ENCODE measurements at places on chromosomes 2 and 18.

DNA sequence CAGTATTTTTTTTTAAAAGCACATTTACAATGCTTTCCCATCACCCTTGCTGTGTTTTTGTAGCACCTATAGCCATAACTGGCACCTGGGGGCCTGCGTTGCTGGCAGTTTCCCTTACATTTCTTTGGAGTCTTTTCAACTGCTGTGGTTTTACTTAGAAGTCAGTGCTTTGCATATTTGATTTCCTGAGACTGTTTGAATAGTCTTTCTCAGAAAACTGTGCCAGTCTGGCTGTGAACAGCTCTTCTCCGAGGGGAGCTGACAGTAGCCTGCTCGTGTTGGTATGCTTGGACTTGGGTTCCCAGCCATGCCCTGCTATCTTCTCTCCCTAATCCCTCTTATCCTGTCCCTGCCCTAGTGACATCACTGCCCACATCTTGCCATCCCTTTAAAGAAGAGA is 81.5 kb downstream of the DPP4 start:
- DNase-seq = no peak

DNA sequence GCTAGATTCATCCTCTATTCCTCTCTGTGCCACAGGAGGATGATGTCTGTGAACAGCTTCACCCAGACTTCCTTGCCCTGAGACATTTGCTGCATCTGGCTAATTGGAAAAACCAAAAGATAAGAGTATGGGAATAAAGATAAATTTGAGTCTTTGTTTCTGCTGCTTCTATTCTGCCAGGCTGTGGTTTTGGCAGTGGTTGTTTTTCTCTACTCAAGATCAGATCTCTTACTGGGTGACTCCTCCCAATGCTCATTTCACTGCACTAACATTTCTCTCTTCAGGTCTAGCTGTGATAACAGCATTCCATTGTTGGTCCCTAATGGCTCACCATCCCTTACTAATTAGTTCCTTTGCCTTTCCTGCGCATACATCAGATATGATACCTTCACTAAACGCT is 89.5 kb downstream of the CALCRL start:
- no peak for DNase-seq

DNA sequence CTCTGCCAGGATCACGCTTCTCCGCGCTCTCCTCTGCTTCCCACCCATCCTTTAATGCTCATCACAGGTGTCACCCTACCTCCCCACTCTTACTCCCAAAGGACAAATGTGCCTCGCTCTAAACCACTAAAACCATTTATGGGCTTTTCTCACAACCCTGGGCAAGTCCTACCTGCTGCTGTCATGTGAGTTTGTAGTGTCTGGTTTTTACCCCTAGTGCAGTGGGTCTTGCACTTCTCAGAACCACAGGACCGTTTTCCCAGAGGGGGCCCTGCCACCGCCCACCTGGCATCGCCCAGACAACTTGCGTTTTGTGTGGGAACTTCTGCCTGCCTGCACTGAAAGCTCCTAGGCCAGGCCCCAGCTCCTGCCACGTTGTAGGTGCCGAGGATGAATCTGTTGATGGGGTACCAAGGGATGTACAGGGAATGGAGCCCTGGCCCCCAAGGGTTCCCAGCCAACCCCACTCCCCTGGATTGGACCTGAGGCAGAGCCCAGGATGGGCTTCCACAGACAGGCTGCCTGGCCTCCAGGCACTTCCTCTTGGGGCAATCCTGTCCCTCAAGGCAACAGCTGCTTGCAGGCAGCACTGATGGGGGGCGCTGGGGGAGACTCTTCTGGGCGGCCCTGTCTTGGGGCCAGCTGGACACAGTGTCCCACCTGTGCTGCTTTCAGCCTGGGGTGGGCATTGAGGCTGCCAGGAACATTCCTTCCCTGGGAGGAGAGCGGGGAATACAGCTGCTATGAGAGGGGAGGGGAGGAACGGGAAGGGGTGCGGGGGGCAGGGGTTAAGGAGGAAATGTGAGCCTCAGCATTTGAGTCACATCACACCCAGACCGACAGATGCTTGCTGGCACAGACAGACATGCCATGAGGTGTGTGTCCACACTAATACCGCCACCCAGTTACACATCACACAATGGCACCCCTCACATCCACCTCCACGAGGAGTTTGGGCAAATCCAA is 176.3 kb downstream of the ZFP36L2 start:
- DNase-seq = no peak

GRCh38 chr2:64085936-64086335 is 58.3 kb downstream of the PELI1 start:
- DNase-seq = no peak

All from AG04450 (cell line).